ENCODE measurements at places on chromosomes 7 and 10.
A peak's percentile ranks its signal among the peaks of the same experiment; 100 is the strongest.

GRCh38 chr7:139095194-139095659, 14.3 kb downstream of the ZC3HAV1 start:
- peak; percentile 70 for DNase-seq

DNA sequence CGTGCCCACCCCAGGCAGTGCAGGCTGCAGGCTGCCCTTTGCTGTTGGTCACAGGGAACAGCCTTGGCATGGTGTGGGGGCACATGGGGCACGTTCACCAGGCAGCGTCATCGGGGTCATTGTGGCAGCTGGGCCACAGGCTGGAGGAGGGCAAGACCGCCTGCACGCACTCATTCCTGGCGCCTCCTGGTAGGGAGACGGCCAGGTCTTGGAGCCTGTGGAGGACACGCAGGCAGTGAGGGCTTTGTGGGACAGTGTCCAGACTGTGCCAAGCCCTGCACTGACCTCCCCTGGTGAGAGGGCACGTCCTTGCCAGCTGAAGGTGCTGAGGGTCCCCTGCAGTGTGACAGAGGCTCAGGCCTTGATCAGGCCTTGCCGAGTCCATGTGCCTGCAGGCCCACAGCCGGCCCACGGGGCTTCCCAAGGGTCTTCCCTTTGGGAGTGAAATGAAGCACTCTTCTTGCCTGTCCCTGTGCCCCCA, 76.4 kb downstream of the NKX6-2 start:
- DNase-seq, result no peak

GRCh38 chr10:22345301-22346095, at the start of gene SPAG6:
Gene SPAG6 (plus strand): TSS chr10:22345496. CDS start chr10:22345612, 116 bp downstream.
- DNase-seq, result peak; percentile 67

DNA sequence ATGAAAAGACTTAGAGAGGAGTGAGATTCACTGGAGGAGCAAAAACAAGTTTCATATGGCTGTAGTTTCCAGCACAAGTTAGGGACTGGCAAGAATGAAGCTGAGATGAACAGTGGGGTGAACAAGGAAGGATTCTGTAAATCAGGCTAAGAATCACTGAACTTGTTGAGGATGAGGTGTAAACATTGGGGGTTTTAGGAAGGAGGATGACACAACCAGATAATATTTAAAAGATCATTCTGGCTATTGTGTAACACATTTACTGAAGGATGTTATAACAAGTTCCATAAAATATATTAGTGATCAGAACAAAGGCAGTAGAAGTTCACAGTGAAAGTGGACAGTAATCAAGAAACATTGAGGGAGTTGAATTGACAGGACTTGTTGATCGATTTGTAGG, 68.9 kb downstream of the CD36 start:
- no peak for DNase-seq

DNA sequence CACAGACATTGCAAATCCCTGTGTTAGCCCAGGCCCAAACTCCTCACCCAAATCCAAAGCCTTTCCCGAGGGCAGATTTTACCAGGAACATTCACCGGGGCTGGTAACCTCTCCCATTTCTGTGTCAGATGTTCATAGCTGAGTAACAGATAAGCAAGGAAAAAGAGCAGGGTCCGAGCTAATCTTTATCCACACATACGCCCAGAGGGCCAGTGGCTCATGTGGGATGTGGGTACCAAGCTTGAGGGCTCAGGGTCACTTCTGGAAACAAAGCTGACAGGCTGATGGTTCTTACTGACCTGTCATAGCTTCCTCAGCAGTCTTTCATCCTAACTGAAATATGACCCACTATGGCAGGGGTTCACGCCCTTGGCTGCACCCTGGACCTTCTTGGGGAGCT, 39.8 kb downstream of the HBP1 start:
- DNase-seq, result no peak

DNA sequence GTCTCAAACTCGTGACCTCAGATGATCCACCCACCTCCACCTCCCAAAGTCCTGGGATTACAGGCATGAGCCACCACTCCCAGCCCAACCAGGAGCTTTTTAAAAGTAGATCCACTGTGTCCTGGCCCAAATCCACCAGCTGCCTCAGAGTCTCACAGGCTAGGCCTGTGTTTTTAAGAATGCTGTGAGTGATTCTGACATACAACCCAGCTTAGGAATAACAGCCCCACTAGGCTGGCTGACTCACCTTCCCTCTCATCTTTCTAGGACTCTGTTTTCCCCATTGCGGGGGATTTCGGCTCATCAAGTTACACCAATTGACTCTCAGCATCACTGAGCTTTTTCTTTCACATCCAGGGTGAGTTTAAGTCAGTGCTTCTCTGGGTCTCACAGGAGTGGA, 207.6 kb downstream of the SKIDA1 start:
- no peak for DNase-seq

DNA sequence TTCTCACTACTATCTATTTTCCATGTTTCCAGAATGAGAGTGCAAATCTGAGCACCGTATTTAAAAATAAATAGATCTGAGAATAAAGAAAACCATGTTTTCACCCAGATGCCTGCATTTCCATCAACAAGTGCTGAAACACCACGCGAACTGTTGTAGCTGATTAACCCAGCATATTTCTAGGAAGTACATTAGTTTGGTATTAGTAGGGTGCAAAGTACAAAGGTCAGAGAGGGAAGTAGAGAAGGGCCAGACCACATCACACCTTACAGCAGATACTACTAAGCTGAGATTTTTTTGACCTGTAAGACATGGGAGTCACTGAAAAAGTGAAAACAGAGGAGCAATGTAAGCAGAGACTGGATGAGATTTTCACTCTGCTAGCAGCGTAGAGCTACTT, 181.3 kb downstream of the IMMP2L start:
- no peak for DNase-seq

- no peak for DNase-seq
These were observed 34.7 kb downstream of the ANXA11 start for GRCh38 chr10:80170641-80171040.

DNA sequence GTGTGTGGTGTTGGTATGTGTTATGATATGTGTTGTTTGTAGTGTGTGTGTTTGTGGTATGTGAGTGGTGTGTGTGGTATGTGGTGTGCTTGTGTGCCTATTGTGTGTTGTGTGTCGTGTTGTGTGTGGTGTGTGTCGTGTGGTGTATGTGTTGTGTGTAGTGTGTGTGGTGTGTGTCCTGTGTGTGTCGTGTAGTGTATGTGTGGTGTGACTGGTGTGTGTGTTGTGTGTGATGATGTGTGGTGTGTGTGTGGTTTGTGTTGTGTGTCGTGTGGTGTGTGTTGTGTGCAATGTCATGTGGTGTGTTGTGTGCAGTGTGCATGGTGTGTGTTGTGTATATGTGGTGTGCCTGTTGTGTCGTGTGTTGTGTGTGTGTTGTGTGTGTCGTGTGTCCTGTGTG, 144.6 kb downstream of the DNAJB6 start:
- DNase-seq, result no peak

DNA sequence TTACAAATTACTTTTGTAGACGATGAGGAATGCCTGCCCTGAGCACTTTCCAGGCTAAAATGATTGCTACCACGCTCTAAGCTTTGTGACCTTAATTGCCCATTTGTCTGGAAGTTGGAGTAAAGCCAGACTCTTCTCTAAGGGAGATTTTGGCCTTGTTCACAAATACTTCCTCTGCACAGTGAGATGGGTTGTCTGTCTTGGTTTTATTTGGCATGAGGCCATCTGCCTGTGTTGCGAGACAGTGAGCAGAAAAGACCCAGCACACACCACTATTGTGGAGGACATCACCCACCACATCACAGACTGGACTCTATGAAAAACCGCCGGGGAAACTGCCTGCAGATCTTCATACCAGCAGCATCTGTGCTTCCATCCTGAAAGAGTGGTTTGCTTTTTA, 138.4 kb downstream of the BICC1 start:
- no peak for DNase-seq

DNA sequence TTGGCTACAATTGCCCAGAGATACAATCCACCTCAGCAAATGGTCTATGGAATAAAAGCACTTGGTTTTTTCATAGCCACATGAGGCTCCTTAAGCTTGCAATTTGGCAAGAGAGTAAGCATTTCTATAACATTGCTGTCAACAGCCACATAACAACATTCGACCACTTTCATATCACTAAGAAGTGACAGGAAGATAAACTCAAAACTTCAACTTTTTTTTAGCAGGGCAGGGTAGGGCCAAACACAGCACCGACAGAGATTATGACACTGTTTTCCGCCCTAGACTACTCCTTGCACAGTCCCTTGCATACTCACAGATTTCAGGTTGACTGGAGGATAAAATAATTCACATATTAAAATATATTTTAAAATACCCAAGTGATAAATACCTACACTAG, 185.4 kb downstream of the JAZF1 start:
- no peak for DNase-seq

DNA sequence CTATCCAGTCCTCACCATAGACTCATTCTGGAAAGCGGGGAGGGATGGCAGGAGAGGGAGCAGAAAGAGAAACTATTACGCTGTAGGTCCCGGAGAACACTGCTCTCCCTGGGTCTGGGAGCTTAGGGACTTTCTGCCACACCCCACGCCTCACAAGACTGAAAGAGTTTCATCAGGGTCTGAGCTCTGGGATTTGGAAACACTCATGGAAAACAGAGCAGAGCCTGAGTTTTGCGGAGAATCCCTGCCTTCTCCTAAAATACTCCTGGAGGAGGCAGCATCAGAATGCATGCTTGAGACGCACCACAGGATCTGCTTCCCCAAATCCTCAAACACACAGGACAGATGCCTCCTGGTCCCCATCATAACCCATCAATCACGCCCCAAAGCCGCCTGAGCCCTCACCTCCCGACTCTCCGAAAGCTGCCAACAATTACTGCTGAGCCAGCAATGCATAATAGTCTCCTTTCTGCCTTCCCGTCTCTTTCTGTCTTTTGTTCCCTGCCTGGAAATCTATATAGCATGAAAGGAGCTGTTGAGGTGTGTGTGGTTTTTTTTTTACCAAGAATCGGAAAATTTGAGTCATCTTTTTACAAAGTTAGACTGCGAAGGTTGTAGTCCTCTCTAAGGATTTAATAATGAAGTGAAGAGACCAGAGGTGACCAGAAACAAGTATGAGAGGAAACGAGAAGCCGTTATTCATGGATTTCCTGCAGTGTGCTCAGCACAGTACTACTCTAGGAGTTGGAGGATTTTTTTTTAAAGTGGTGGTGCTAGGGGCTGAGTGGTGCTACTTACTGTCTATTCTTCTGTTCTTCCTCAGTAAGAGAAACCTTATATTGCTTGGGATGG, 37.7 kb downstream of the ASB13 start:
- DNase-seq, result no peak
